Muscle of leg (tissue), 16 donors: ENCODE measurements at places on chromosomes 13 and 19.

DNA sequence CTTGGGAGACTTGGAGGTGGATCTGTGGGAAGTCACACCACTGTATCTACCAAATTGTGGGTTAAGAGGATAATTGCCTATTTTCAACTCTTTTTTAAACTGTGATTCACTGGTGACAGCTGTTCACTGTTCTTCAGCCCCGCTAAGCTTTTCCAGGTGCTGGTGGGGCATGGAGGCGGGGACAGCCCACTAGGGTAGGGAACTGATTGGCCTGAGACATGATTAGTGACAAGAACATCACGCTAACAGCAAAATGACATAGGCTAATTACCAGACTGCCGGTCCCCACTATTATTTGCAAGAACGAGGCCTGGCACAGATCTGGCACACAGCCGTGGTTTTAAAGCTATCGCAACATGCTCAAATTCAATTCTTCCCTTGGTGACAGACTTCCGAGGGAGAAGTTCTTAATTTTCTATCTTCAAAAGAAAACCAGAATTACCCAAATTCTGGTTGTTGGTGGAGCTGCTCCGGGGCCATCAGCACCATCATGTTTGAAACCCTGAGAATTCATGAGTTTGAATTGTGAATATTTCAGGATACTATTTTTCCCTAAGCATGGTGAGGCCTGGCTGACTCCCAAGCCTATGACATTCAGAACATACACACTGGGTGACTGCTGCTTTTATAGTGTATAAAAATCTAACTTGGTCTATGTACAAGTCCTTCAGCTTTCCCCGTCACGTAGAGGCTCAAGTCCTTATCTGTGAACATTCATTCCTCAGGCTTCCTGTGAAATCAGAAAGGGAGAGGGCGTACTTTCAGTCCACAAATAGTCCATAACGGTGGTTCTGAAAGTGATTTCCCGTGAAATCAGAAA lies 17.9 kb downstream of the DOCK9 start:
- no peaks in the 10 kb centered on the region for H3K27me3 ChIP-seq
- peaks cover 6% of the 10 kb centered on the region for H3K36me3 ChIP-seq
- H3K27ac ChIP-seq: peak overlapping the region; percentile 84
- DNase-seq: peak; percentile 75
- H3K4me3 ChIP-seq: no peak overlapping the region

- H3K4me1 ChIP-seq: peaks cover 33% of the 10 kb centered on the region
- no peak overlapping the region for H3K4me3 ChIP-seq
- H3K27ac ChIP-seq: no peak overlapping the region
- peak; percentile 72 for DNase-seq
These were observed 2.0 kb upstream of the ARHGAP45 start for GRCh38 chr19:1064661-1065605.

- H3K4me3 ChIP-seq: no peak overlapping the region
- H3K4me1 ChIP-seq: peaks cover 5% of the 10 kb centered on the region
- H3K27ac ChIP-seq: no peak overlapping the region
- no peaks in the 10 kb centered on the region for H3K36me3 ChIP-seq
- no peaks in the 10 kb centered on the region for H3K27me3 ChIP-seq
- DNase-seq: no peak
These were observed 18.0 kb downstream of the KLK4 start for GRCh38 chr19:50893047-50893736.

GRCh38 chr13:75927183-75927669 lies 291.1 kb downstream of the LMO7 start:
- DNase-seq: peak; percentile 87
- no peaks in the 10 kb centered on the region for H3K36me3 ChIP-seq
- no peaks in the 10 kb centered on the region for H3K4me1 ChIP-seq
- no peak overlapping the region for H3K27ac ChIP-seq
- H3K27me3 ChIP-seq: no peaks in the 10 kb centered on the region

GRCh38 chr13:99803141-99803540 lies 168.4 kb downstream of the ZIC5 start:
- H3K4me3 ChIP-seq: no peak overlapping the region
- no peaks in the 10 kb centered on the region for H3K36me3 ChIP-seq
- no peaks in the 10 kb centered on the region for H3K27me3 ChIP-seq
- no peak for DNase-seq
- no peaks in the 10 kb centered on the region for H3K4me1 ChIP-seq
- H3K27ac ChIP-seq: no peak overlapping the region

DNA sequence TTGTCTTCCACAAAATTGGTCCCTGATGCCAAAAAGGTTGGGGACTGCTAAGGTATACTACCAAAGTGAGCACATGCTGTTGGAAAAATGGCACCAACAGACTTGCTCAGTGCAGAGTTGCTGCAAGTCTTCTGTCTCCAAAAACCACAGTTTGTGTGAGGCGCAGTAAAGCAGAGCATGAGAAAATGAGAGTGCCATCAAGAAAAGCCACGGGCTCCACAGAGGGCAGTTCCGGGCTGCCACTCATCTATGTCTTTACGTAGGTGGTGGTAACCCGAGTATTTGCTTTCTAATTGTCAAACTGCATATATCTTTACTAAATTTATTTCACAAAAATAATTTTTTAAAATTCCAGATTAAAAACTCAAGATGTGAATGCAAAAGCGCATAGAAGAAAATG lies 123.8 kb downstream of the RNF17 start:
- no peak overlapping the region for H3K27ac ChIP-seq
- H3K4me1 ChIP-seq: no peaks in the 10 kb centered on the region
- H3K27me3 ChIP-seq: no peaks in the 10 kb centered on the region
- H3K4me3 ChIP-seq: no peak overlapping the region
- no peak for DNase-seq
- peaks cover 19% of the 10 kb centered on the region for H3K36me3 ChIP-seq

DNA sequence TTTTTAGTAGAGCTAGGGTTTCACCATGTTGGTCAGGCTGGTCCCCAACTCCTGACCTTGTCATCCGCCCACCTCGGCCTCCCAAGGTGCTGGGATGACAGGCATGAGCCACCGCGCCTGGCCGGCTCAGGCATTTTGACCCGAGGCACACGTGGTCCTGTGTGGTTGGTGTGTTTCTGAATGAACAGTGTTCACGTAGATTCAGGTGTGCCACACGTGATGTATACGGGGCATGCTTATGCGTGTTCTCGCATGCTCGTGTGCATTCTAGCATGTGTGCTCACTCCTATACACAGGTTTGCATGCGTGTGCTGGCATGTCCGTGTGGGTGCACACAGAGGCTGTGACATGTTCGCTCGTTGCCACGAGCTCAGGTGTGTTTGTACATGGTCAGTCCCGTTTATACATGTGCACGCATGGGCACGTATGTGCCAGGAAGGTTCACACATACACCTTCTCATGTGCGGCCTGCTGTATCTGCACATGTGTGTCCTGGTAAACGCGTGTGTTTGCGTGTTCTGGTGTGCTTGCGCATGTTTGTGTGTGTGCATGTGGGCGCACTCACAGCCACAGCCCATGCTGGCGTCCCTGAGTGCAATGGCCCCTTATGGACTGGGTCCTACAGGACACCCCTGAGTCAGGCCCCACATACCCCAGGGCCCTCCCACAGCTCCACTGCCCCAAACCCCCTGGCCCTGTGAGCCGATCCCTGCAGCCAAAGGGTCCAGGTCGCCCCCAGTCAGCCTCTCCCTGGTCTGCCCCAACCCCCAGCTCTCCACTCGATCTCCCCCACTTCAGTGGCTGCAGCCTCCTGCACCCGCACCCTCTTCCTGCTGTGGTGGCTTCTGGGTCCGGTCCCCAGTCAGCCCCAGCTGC lies 20.6 kb upstream of the TCF3 start:
- H3K4me3 ChIP-seq: no peak overlapping the region
- H3K36me3 ChIP-seq: no peaks in the 10 kb centered on the region
- H3K27me3 ChIP-seq: peaks cover 75% of the 10 kb centered on the region
- no peak overlapping the region for H3K27ac ChIP-seq
- no peak for DNase-seq
- peaks cover 21% of the 10 kb centered on the region for H3K4me1 ChIP-seq

- peak; percentile 43 for DNase-seq
- no peak overlapping the region for H3K4me3 ChIP-seq
- H3K27me3 ChIP-seq: no peaks in the 10 kb centered on the region
These were observed 13.7 kb downstream of the WBP4 start for GRCh38 chr13:41075034-41075433.

GRCh38 chr19:36266375-36266961 lies 51.6 kb downstream of the ZNF146 start:
- no peak for DNase-seq
- no peaks in the 10 kb centered on the region for H3K27me3 ChIP-seq
- no peak overlapping the region for H3K4me3 ChIP-seq
- no peak overlapping the region for H3K27ac ChIP-seq
- H3K4me1 ChIP-seq: no peaks in the 10 kb centered on the region
- H3K36me3 ChIP-seq: no peaks in the 10 kb centered on the region
